Activated CD8-positive, alpha-beta memory T cell treated with anti-CD3 and anti-CD28 coated beads, Interleukin-2, amount 10 ng/mL, durations not matched to agents 7 days and 5 days (primary cell): ENCODE measurements at places on chromosomes 12 and 14. TPM values are rescaled to one million over a fixed set of nuclear protein-coding genes. Genes with fewer than 3 reads are reported as not detected.

DNA sequence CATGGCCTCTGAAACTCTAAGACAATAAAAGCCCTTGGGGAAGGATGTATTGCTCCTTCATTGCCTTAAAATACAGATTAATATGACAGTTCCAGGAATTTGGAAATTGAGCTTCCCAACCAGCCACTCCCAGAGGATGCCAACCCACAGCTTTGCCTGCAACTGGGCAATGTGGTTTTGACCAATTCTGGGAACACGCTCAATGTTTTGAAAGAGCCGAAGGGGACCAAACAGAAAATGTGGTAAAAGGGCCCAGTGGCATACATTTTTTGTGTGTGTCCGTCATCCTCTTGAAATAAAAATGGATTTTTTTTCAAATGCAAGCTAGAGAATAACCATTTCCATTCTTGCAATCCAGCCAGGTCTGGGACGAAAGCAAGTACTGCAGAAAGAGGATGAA lies 88.3 kb upstream of the PLEKHG7 start:
- no peak for DNase-seq

GRCh38 chr14:23514644-23514957 lies 37.0 kb downstream of the ZFHX2 start:
- no peak for DNase-seq

The CCDC177 gene
- not detected for total RNA-seq

DNA sequence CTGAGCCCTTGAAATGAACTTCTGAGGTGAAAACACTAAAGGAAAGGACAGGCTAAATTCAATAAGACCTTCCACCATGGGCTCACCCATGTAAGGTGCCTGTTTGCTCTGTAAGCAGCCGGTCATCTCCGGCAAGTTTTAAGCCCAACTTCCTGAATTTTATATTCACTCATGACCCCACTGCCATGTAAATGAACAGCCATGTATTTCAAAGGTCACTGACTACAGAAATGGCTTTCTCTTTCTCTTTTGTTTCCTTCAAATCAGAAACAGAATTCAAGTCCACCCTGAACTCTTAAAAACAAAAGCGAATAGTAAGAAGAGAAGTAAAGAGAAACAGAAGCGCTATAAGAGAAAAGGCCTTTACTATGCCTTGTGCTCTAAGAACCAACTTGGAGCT lies 61.7 kb upstream of the OVCH1 start:
- DNase-seq: no peak

- DNase-seq: no peak
Observed at GRCh38 chr12:18955594-18955993, 173.9 kb upstream of the PLEKHA5 start.
